ENCODE measurements at places on chromosomes 7 and 10.

GRCh38 chr7:7639847-7640220 lies 718 bp upstream of the UMAD1 start:
- peak; percentile 30 for DNase-seq

DNA sequence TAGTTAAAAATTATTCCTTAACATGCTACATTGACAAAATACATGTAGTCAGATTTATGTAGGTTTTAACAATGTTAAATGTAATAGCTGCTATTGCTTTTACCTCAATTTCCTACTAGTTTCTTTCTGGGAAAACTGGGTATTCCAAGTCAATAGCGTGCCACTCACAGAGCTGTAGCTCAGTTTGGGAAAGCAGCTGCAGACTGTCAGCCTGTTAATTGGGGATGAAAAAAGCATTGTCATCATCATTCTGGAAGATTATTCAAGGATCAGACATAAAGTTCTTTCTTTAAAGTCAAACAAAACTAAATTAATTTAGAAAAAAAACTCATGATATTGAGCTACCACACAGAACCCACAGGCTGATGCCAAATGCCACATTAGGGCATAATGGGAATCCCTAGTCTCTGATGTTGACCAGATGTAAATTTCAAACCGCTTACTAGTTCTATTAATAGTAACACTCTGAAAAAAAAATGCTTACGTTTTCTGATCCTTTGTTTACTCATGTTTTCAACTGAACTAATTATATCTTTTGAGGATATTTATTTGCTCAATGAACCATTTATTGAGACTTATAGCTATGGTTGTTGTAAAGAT lies 19.6 kb upstream of the AGMO start:
- no peak for DNase-seq

DNA sequence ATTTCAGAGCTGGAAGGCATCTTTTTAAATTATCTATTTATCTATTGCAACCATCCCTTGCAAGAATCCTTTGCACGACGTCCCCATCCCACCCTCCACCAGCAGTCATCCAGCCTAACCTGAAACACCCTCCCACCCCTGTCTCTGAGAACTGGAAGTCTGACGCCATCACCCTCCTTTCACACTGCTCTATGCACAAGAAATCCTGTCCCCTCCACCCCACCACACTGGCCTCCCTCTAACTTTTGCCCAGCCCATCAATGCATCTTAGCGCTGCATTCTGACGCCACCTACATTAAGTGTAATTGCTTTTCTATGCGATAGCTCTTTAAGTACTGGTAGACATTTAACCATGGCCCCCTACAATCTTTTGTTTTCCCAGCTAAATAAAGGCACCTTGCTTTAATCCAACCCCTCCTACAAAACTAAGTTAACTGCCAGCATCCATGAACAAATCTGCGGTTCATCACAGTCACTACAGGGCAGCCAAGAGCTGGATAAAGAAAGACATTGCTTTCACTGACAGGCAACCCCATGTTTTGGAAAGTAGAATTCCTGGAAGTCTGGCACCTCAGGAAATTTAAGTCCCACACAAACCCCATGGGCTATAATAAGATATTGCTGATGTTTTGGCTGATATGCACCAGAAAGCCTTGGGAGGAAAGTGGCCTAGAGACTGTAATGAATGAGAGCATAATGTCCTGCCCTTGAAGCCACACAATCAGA lies 128.0 kb downstream of the GLI3 start:
- DNase-seq: no peak

DNA sequence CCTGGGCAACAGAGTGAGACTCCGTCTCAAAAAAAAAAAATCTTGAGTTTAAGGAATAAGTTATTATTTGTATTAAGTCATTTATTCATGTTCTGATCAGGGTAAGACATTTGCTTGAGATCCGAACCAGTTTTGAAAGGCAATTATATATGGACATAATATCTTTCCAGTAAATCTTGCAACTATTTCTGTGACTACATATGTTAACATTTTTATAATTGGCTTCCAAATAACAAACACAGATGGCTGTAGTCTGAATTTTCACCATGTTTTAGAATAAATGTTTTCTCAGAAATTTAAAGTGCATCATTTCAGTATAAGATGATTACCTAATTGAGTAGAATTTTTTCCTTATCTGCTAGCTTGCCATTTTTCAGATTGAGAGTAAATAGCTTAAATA lies 21.2 kb downstream of the AKAP9 start:
- DNase-seq: no peak

GRCh38 chr7:116990056-116990455 lies 36.8 kb downstream of the ST7 start:
- DNase-seq: no peak

- DNase-seq: no peak
Observed at GRCh38 chr7:105990727-105991453, 27.8 kb downstream of the CDHR3 start.

DNA sequence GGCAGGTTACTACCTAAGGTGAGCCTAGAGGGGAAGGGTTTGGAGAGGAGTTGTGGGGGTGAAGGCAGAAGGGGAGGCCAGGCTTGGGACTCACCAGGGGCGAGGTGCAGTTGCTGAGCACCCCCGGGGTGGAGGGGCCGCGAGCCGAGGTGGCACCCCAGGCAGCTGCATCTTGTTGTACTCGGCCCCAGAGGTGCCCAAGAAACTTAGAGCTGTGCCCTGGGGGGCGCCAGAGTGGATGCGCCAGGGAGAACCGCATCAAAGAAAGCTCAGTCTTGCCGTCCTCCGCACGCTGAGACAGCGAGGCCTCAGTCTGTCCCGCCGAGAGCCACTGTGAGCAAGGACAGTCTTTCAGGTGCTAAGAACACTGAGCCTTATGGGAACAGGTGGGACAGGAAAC lies 7.4 kb downstream of the ATG9B start:
- no peak for DNase-seq

DNA sequence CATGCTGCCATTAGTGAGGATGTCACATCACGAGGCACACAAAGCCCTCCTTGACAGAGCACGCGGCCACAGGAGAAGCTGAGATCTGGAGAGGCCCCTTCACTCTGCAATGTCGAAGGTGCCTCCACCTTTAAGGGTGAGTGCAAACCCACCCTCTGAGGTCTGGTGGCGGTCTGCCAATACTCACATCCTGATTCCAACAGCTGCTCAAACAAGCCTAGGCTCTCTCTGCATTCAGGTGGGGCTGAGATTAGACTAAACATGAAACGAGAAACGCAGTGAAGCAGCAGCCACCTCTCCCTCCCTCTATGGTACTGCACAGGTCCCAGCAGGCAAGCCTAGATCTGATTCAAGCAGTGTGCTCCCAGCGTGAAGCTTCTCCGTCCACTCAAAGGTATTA lies 151.8 kb downstream of the TCERG1L start:
- no peak for DNase-seq

- no peak for DNase-seq
Observed at GRCh38 chr10:61882621-61883370, 18.7 kb upstream of the ARID5B start.

DNA sequence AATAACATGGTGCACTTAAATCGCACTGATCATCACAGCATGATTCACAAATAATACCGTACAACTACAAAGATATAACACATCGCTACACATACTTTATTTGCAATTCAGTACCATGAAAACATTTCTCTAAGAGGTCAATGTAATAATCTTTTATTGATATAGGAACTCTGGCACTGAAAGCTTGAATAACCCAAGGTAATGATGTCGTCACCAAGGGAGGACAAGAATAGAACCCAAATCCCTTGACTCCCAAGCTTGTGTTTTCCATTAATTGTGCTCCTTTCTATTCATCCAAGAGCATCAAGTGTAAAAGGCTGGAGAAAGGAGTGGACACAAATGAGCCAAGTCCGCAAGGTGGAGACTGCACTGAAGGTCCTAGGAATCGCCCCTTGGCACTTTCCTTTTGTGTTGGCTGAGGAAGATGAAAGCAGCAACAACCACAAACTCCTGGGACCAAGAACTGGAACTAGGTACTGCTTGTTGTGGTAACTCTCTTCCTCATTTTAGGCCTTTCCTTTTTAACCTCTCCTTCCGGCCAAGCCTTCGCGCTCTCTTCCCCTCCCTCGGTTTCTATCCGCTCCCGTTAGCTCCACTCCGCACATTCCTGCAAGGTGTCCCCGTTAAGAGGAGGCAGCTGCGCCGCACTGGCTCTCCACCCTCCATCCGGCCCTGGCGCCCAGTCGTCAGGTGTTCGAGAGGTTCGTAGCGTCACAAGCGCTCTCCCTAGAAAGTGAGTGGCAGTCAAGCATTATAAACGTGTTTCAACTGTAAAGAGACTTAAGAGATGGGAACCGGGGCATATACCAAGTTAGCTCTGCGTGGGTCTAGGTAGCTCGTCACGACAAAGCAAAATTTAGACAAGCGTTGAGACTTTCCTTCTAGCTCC lies 1.0 kb upstream of the CBLL1 start:
- no peak for DNase-seq

DNA sequence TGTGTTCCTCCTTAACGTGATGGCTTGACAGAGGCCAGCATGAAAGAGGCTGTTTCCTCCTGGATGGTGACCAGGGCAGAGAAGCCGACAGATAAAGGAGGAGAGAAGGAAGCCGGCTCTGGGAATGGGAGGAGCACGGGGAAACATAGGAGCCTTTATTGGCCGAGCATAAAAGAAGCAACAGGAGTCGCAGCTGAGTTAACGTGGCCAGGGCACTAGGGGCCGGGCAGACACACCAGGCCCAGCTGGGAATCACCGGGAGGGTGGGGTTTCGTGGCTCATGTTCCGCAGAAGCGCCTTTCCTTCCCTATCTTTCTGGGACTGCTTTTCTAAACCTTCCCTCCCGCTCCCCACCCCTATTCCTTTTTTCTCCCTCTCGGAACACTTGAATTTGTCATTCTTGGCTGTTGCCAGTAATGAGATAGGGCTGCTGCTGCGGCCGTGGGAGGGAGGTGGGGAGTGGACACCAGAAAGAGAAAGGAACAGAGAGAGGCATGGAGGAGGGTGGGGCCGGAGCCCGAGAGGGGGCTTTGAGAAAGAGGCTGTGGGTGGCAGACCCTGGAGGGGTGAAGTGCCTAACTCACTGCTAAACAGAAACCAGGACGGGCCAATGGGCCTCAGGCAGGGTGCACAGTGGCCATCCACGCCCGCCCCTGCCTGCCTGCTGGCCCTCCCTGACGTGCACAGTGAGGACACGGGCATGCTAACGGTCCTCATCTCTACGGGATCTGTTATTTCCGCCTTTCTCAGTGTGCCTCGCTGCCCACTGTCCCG lies 65.2 kb downstream of the COL13A1 start:
- no peak for DNase-seq

- DNase-seq: no peak
Observed at GRCh38 chr10:5364890-5365338, at the start of gene UCN3. TSS of gene UCN3 (plus strand) at chr10:5364966. CDS start at chr10:5373721, 8,755 bp downstream.

DNA sequence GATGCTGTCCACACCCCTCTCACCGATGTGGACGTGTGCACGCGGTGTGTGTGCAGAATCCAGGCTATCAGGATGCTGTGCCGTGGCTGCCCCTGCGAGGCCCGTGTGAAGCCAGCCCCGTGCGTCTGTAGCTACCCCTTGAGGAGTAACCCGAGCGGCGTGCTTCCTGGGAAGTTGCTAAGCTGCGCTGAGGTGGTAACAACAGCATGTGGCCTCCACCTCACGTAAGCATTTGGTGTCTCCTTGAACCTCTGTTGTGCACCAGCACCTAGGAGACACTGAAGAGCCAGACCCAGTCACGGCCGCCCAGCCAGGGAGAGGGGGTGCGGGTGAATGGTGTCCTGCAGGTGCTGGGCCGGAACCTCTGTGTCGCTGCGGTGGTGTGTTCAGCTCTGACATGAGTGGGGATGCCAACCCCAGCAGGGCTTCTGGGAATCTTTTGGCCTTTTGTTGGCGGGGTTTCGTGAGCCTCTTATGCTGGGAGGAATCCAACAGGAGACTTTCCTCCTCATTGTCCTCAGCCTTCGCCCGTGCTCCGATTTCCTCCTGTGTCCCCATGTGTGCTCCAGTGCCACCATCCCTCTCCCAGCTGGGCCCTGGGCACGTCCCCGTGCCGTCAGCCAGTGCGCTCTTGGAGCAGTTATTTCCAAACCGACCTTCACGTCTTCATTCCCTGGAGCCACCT lies 60.4 kb downstream of the DNAJB6 start:
- no peak for DNase-seq
